ENCODE measurements at places on chromosomes 16 and 17. TPM values are rescaled to one million over a fixed set of nuclear protein-coding genes. Genes with fewer than 3 reads are reported as not detected.

GDPD3 gene
- total RNA-seq = not detected

- DNase-seq = no peak
Observed at GRCh38 chr16:31301708-31302400, 42.1 kb downstream of the ITGAM start.

PPP1R27 gene
- not detected for total RNA-seq

GRCh38 chr16:29312835-29313558 lies 93.5 kb downstream of the NPIPB11 start:
- no peak for DNase-seq

DNA sequence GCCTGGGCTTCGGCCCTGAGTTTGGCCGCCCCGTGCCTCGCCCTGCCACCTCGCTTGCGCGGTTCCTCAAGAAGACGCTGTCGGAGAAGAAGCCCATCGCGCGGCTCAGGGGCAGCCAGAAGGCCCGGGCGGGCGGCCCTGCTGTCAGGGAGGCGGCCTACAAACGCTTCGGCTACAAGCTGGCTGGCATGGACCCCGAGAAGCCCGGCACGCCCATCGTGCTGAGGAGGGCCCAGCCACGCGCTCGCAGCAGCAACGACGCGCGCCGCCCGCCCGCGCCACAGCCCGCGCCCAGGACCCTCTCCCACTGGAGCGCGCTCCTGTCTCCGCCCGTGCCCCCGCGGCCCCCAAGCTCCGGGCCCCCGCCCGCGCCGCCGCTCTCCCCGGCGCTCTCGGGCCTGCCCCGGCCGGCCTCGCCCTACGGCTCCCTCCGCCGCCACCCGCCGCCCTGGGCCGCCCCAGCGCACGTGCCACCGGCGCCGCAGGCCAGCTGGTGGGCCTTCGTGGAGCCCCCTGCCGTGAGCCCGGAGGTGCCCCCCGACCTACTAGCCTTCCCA lies 12.0 kb downstream of the MYO15A start:
- no peak for DNase-seq

Data from right atrium auricular region (tissue), 2 donors.